ENCODE measurements at places on chromosomes 12 and 14.

DNA sequence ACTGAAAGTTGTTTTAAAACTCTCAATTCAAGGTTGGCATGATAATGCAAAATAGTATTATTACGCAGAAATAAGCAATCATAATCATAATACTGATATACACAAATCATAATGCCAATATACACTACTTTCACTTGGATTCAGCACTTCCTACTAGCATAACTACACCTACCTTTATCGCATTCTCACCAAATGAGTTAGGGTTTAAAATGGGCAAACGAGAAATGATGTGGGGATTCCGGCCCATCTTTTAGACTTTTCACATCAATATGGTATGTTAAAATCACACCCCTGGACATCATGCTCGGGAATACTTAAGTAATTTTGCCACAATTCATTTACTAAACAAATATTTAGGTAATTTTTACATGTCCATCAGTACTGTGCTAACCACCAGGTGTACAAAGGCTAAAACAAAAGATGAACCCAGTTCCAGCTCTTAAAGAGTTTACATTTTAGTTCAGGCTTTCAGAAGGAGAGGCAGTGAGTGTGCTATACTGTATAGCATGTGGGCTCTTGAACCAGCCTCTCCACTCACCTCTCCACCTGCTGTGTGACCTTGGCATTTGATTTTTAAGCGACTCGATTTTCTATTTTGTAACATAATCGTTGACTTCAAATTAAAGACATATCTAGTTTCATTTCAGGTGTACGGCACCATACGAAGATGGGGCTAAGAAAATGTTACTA lies 1.1 kb upstream of the USP15 start:
- DNase-seq, result no peak

DNA sequence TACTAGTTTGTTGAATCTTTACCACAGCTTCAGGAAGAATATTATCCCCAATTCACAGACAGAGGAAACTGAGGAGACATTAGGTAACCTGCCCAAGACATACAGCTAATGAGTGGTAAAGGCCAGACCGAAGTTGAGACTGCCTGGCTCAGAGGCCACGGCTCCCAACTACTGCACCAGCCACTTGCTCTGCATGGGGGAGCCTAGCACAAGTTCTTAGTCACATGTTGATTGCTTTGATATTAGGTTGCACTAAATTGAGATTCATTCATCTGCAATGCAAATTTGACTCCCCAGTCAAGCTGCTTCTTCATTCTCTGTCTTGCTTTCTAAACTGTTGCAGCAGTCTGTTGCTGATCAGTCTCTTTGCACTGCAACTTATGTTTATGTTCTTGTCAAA lies 25.9 kb upstream of the POLR3B start:
- no peak for DNase-seq

GRCh38 chr12:44972746-44973421 lies 78.0 kb downstream of the DBX2 start:
- DNase-seq, result no peak

- DNase-seq, result no peak
Measured at GRCh38 chr14:104700225-104700651, 10.8 kb downstream of the INF2 start.

DNA sequence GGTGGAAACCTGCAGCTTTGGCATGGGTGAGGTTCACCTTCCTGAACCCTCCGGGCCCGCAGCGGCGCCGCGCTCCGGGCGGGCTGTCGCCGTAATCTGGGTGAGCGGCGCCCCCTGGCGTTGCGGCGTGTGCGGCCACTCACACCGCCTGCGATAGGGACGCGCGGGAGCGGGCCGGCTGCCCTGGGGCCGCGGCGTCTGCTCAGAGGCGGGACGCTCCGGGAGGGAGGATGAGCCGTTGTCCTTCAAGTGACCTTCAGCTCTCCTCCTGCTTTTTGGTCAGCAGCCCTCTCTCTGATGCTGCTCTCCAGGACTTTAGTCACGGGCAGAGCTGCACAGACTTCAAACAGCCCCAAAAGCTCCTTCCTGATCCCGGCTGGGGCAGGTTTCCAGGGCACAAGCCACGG lies 211.7 kb upstream of the FKBP4 start:
- DNase-seq, result peak; percentile 28

- DNase-seq, result no peak
Measured at GRCh38 chr12:120620624-120621023, 19.8 kb upstream of the CABP1 start.

DNA sequence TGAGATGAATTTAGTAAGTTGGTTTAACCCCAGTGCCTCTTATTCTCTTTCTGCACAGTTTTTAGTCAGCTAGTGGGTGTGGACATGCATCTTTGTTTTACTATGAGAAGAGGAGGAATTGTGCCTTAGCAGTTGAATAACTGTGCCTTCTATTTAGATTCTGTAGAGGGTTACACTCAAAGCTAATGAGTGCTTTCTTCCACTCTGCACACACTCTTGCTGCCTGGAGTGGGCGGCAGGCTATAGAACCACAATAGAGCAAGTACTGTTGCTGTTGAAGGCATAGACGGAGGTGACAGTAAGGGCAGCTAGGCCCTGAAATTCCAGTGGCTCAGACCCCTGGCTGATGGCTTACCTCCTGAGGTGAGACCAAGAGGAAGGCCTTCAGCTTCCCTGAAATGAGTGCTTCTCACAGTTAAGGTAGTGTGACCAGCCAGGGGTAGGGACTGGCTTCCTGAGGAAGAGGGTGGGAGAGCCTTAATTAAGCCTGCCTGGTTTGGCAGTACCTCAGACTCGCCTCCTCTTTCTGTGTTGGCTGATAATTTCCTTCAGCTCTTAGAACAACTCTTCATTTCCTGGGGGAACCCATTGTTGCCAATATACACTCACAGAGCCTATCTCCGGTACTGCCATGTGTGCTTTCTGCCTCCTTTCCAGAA lies 24.7 kb downstream of the SUSD6 start:
- DNase-seq, result no peak

- no peak for DNase-seq
Measured at GRCh38 chr12:110244829-110245228, 36.2 kb upstream of the ATP2A2 start.

DNA sequence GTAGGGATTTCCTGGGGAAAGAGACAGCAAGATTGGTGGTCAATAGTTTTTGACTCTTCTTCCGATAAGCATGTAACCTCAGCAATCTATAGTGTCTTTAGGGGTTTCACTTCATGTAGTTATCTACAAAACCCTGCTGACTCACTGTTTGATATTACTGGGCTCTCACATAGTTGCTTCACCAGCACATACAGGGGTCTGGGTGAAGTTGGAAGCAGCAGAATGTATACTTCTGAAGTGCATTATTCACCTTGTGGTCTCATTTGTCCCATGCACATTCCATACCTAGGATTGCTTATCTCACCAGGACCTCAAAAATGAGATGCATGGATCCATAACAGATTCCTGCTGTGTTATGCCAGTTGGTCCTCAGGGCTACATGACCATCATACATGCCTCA lies 280.0 kb downstream of the LRIG3 start:
- no peak for DNase-seq

DNA sequence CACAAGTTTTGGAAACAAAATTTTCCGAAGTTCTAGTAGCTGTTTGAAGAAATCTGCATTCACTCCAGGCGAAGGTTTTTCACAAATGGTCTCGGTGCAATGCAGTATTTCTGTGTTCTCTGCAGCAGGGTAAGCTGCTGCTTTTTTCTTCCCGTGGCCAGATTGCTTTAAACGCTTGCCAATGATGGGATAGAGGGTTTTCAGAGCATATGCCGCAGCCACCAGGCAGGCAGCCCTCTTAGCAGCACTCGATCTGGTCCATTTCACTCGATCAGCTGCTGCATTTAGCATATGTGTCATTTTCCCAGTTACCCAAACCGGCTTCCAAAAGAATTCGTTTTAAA lies 315 bp downstream of the ABCD2 start:
- no peak for DNase-seq

GRCh38 chr12:105935981-105936380 lies 202.8 kb downstream of the NUAK1 start:
- DNase-seq, result peak; percentile 65

- DNase-seq, result no peak
Measured at GRCh38 chr12:97756741-97757140, 294.1 kb downstream of the RMST start.

DNA sequence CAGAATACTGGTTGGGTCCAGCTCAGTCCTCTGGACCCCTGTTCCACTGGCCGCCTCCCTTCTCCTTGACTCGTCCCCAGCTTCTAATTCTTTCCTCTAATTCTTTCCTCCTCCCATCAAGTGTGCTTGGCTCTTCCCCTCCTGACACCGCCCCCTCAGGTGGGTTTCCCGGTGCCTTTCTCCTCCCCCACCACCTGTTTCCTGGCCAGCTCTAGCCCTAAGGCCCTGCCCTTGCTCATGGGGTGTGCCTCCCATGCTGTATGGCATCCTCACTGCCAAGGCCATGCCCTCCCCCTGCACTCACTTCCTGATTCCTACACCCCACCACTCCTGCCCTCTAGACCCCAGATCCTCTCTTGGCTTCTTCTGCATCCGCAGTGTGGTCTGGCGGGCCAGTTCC lies 12.1 kb upstream of the EML1 start:
- DNase-seq, result no peak

- no peak for DNase-seq
Measured at GRCh38 chr12:120067084-120067869, 49.3 kb downstream of the RAB35 start.

DNA sequence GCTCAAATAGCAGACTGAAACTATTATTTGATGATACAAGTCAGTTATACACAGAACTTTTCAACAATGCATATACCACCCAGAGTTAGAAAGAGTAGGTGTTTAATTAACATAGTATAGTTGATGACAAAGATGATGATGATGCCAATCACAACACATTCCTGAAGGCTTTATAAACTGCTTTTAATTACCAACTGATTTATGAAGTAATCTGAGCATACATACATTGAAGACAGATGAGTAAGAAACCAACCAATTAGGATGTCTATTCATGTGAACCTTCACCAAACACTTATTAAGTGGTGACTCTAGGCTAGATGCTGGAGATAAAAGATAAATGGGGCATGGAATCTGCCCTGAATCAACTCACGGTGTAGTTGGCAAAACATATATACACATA lies 600.9 kb upstream of the FLRT2 start:
- DNase-seq, result no peak

DNA sequence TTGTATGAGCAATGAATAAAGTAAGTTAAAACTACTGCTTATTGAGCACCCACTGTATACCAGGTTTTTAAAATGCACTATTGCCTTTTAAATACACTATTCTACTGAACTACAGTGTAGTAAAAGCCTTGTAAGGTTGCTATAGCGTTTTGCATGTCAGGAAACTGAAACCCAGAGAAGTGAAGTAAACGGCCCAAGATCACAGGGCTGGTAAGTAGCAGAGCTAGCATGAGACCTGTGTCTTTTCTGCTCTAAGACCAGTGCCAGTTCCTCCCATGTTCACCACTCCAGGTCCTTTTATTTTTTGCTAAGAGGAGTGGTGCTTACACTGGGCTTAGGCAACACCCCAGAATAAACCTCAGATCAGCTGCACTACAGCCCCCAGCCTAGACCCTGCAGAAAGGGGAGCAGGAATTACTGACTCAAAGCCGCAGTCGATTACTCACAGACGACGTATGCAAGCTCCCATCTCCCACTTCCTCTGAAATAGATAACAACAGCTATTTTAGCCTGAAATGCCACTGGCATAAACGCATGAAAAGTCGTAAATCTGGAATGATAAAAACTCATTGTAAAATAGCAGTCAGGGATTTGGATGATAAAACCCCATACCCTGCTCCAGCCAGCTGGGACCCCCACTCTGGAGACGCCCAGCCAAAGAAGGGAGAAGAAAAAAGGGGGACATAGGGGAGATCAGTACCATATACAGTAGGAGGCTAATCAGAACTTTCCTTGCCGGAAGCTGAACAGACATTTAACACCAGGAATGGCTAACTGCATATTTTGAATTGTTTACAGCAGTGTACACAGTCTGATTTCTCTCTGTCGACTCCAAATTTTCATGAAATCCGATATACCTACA lies 108.3 kb downstream of the NUAK1 start:
- DNase-seq, result peak; percentile 94

- no peak for DNase-seq
Measured at GRCh38 chr14:61444215-61444768, 122.9 kb downstream of the PRKCH start.

GRCh38 chr14:89435892-89436656 lies 19.0 kb upstream of the FOXN3 start:
- DNase-seq, result no peak

- no peak for DNase-seq
Measured at GRCh38 chr14:65303899-65304222, 108.7 kb upstream of the FUT8 start.

- DNase-seq, result no peak
Measured at GRCh38 chr12:105106621-105107020, 910 bp upstream of the WASHC4 start.

GRCh38 chr14:21874946-21875345 lies 201.3 kb upstream of the OR4E1 start:
- DNase-seq, result no peak

- DNase-seq, result no peak
Measured at GRCh38 chr12:98403936-98404335, 111.5 kb upstream of the TMPO start.

GRCh38 chr14:65780566-65780965 lies 368.0 kb downstream of the FUT8 start:
- no peak for DNase-seq

- peak; percentile 86 for DNase-seq
Measured at GRCh38 chr14:69077841-69078240, 75.1 kb downstream of the DCAF5 start.

DNA sequence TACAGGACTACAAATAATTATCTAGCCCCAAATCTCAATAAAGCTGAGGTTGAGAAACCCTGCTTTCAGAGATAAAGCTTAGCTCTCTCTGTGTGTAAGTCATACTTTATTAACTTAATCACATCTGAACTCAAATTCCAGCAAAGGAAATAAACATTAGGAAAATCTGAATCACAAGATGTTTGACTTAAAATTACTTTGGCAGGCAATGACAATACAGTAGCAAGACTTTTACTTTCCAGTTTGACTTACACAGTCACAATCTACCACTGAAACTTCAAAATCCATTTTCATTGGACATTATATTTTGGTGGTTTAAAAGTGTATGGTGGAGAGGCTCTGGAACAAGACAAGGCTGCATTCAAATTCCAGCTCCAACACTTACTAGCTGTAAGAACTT lies 11.4 kb downstream of the TMEM116 start:
- DNase-seq, result no peak
